NCI-H2081 treated with DMSO at 0.1 percent for 48 hours (cell line): ENCODE measurements at places on chromosomes 16 and 17.
A peak's percentile ranks its signal among the peaks of the same experiment; 100 is the strongest.

DNA sequence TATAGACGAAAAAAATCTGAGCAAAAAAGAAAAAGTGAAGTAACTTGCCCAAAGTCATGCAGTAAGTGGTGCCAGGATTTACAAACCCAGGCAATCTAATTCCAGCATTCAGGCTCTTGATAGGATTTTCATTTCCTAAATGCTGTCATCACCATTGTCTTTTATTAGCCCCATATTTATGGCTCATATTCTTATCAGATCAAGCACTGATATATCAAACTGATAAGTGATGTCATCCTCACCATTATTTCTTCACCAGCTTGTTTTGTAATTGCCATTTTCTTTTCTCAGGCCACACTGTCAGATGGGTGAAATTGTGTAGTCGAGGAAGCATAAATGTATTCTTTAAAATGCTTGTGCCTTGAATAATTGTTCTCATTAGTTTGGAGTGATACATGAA is 1.3 kb downstream of the RAD51C start:
- no peak for DNase-seq

DNA sequence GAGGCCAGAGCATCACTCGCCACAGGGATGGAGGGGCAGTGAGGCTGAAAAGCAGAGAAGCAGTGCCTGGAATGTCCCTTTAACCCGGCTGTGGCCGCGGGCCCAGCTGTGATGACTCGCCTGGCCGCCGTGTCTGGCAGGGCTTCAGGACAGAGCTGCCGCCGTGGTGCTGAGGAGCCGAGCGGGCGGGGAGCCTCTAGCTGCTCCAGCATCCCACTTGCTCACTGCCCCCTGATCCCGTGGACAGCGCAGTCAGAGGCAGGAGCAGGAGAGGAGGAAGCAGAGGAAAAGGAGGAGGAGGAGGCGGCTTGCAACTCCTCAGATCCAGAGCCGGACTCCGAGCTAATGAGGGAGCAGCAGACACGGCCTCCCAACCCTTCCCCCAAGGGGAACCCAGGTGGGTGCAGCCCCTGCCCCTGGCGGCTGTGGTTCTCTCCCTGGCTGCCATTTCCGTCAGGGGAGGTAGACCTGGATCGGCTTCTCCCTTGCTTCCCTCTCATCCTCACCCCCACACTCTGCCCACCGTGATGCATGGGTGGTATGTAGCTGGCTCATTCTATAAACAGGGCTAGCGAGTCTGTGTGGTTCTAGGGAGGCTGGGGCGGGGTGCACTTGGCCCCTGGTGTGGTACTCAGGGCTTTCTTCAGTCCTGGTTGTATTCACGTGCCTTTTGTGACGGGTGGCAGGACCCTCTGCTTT is 165.7 kb downstream of the CMIP start:
- DNase-seq: no peak

DNA sequence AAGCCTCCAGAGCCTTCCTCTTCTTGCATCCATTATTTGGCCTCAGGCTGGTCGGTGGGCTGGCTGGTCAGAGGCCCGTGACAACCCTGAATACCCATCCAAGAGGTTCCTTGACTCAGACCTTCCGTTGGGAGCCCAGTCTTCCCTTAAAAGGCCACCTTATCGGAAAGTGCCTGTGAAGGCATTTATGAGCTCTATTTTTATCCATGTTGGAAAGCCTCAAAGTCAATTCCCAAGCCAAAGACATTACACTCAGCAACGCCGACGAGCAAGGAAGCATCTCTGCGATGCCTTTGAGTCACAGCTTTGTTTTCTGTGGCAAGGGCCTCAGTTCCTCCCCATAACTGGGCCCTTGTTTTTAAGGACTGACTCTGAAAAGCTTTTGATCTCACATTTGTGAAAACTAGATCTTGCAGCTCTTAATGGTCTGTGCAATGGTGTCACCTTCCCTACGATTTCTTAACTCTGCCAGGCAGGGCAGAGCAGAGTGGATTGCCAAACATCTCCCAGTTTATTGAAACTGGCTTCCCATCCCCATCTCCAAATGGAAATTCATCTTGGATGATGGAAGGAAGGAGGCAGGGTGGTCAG is 13.3 kb upstream of the SPOP start:
- DNase-seq: no peak

DNA sequence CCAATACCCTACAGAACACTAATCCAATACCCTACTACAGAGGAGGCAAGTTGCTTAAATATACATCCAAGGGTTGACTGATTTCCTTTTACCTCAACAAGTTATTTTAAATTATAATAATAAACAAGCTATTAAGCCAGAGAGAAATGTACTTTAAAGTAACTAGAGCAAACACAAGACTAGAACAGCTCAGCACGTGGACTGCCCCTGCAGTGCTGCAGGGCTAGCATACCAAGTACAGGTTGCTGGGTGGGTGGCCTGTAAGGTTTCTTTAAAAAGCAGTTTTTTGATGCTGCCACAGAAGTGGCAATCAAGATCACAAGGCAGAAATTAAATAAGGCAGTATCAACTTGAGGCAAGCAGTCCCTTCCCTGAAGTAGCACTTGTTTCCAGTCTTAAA is 63.5 kb downstream of the PARN start:
- DNase-seq: no peak

GRCh38 chr17:73510981-73511718 is 133.1 kb downstream of the SDK2 start:
- no peak for DNase-seq

GRCh38 chr16:51053775-51054174 is 97.3 kb downstream of the SALL1 start:
- DNase-seq: no peak

DNA sequence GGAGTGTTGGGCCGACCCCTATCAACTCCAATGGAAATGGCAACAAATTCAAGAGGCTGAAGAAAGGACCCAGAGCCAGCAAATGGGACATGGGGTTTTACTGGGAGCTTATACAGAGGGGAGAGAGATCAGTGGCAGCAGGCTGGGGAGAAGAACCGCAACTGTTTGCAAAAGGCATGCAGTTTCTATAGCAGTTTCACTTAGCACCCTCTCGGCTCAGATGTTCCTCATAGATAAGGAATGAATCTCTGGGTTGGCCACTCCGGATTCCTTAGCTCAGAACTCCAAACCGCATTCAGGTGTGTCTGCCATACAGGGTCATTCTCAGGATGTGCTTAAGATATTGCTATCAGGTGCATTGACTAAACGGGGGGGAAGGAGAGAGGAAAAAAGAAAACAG is 71.1 kb upstream of the RPL38 start:
- no peak for DNase-seq

GRCh38 chr17:79468183-79468944 is 142.5 kb downstream of the RBFOX3 start:
- DNase-seq: no peak

DNA sequence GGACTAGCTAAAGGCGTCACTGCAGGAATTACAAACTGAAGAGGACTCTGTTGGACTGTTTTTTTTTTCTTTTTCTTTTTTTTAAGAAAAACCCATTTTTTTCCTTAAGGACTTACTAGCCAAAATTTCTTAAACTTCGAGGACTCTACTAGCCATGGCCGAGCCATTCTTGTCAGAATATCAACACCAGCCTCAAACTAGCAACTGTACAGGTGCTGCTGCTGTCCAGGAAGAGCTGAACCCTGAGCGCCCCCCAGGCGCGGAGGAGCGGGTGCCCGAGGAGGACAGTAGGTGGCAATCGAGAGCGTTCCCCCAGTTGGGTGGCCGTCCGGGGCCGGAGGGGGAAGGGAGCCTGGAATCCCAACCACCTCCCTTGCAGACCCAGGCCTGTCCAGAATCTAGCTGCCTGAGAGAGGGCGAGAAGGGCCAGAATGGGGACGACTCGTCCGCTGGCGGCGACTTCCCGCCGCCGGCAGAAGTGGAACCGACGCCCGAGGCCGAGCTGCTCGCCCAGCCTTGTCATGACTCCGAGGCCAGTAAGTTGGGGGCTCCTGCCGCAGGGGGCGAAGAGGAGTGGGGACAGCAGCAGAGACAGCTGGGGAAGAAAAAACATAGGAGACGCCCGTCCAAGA is 878 bp downstream of the HEXIM1 start:
- peak; percentile 25 for DNase-seq

DNA sequence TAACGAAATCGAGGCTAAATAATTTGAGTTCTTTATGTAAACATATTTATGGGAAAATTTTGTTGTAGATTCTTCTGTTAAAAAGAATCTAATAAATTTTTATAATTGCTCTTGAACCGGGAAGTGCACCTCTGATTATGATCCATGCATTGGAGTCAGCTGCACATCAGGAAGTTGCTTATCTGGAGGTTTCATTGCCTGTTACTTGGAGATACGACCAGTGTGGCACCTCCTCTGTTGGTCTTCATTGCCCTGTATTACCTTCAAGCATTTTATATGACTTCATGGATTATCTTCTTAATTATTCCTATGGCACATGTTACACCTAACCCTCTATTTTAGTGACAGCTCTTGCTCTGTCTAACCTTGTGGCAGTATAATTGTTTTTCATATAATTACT is 312.6 kb upstream of the TBX2 start:
- DNase-seq: no peak

- DNase-seq: no peak
These were observed 21.4 kb downstream of the MYBBP1A start for GRCh38 chr17:4533523-4534504.

DNA sequence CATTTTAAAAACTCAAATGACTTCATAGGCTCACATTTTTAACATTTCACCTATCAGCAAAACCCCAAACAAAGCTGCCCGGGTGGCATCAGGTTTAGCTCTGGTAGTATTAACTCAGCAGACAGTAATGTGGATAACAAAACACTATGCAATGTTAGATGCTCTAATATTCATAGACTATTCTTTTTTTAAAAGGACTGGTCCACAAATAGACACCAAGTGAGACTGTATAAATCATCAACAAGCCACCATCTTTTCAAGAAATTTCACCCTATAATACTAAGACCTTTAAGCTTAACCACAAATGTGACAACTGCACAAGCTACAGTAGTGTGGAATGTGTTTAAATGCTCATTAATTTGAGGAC is 20.2 kb downstream of the SNN start:
- no peak for DNase-seq

DNA sequence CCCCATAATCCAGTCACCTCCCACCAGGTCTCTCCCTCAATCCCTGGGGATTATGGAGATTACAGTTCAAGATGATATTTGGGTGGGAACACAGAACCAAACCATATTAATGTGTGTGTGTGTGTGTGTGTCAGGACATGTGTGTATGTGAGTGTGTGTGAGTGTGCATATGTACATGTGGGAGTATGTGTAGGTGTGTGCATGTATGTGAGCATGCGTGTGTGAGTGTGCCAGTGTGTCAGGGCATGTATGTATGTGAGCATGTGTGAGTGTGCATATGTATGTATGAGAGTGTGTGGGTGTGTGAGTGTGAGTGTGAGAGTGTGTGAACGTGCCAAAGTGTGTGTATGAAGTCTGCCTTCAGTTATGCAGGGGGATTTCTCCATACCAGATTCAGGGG is 37.8 kb downstream of the RGS9 start:
- DNase-seq: no peak

DNA sequence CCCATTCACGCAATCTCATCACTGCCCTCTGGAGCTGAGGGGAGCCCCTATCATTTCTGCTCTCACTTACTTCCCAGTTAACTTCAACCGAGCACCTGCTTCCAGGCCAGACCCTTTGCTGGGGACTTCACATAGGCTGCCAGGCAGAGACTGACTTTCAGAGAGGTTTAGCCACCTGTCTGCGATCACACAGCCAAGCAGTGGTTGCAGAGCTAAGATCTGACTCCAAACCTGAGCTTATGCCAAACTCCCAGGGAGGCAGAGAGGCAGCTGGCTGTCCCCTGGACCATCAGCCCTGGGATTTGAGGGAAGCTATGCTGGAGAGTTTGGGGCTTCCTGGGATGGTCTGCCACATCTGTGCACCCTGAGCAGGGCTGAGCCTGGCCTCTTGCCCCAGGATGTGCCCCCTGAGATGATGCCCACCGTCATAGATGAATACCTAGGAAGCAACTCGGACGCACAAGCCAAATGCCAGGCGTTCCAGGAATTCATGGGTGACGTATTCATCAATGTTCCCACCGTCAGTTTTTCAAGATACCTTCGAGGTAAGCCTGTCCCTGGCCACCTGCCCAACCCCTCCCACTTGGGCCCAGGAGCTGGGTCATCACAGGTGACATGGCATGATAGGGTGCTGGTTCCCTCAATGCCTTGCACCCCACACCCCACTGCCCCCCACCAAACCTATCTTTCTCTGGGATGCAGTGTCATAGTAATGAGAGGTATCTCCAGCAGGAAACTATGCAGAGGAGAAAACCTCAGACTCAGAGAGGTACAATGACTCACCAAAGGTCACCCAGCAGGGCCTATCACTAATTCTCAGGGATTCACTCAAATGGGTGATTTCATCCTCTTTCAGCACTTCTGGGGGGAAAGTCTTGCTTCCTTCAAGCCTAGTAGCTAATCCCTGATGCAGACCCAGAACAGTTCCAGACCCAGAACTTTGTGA is 10.0 kb downstream of the CES3 start:
- DNase-seq: no peak

DNA sequence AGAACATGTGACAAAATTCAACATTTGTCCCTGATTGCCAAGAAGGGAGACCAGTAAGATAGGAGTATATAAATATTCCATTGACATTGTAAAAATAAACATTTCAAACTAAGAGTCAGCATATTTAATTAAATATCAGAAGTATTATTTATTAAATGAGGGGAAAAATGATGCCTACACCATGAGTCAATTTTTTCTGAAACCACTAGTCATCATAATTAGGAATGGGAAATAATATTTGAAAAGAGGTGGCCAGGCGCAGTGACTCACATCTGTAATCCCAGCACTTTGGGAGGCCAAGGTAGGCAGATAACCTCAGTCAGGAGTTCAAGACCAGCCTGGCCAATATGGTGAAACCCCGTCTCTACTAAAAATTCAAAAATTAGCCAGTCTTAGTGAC is 2.1 kb downstream of the CMTM1 start:
- DNase-seq: no peak

GRCh38 chr17:35716897-35717465 is 14.5 kb upstream of the RASL10B start:
- DNase-seq: no peak

DNA sequence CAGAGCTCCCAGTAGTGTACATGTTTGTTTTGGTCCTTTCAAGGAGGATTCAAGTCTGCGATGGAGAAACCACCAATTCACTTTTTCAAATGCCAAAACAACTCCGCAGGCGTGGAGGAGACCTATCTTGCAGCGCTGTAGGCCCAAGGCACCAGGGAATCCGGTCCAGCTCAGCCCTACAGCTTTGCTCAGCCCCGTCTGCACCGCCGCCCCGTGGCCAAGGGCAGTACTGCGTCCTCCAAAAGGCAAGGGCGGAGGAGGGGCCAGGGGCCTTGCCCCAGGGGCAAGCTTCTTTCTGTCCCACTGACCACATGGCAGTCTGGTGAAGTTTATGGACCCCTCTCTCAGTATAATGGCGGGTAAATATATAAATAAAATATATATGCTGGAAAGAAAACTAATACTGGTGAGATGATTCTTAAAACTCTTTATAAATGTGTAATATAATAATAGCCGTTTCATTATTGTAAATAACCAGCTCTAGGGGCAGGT is 709 bp upstream of the CD300LG start:
- peak; percentile 10 for DNase-seq

GRCh38 chr17:55903028-55903690 is 152.3 kb downstream of the PCTP start:
- no peak for DNase-seq

- no peak for DNase-seq
These were observed 242.7 kb downstream of the HAPSTR1 start for GRCh38 chr16:9334103-9334502.

- no peak for DNase-seq
These were observed 44.8 kb downstream of the RNF135 start for GRCh38 chr17:31015639-31016038.
